DMS 273 treated with DMSO at 0.1 percent for 48 hours (cell line): ENCODE measurements at places on chromosomes 1 and 21.
A peak's percentile ranks its signal among the peaks of the same experiment; 100 is the strongest.

- DNase-seq, result no peak
These were observed 21.3 kb downstream of the FMO2 start for GRCh38 chr1:171206204-171206977.

DNA sequence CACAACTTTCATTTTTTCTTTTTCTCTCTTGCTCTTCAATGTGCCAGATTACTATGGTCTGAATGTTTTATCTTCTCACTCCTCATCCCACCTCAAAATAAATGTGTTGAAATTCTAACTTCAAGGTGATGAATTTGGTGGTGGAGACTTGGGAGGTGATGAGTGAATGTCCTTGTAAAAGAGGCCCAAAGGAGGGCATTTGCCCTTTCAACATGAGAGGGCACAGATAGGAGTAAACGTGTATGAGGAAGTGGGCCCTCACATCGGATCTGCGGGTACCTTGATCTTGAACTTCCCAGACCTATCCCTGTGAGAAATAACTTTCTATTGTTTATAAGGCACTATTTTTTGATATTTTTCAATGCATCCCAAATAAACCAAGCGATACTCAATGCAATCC, 412.3 kb upstream of the ADGRL2 start:
- DNase-seq, result no peak

- no peak for DNase-seq
These were observed 2.4 kb upstream of the FAM110D start for GRCh38 chr1:26156285-26157038.

DNA sequence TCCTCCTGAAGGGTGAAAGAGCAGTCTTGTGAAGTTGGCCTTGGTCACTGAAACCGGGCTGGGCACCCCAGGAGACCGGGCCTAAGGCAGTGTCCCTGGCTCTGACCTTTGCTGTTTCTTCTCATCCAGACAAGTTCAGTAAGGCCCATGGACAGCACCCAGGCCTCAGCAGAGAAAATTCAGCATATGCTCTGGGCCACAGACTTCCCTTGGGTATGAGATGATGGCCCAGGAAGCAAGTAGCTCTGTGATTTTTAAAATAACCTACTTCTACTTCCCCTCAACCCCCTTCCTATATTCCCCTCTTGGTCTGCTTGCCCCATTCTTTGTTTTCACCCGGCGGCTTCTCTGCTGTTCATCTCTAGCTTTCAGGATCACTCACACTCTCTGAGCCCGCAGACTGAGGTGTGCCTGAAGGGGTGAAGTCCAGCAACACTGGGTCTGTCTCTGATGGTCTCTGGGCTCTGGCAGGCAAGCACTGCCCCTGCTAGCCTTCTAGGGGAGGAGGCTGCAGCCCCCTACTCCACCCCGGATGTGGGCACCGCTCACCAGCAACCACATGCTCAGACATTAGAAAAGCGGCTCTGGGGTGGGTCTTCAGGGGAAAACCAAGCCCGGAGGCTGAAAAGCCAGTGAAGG, 2.9 kb upstream of the GPR25 start:
- DNase-seq, result no peak

GRCh38 chr1:4476394-4476793, 178.0 kb upstream of the AJAP1 start:
- DNase-seq, result no peak

- DNase-seq, result peak; percentile 28
These were observed 780 bp downstream of the HIVEP3 start for GRCh38 chr1:41917835-41918449.

DNA sequence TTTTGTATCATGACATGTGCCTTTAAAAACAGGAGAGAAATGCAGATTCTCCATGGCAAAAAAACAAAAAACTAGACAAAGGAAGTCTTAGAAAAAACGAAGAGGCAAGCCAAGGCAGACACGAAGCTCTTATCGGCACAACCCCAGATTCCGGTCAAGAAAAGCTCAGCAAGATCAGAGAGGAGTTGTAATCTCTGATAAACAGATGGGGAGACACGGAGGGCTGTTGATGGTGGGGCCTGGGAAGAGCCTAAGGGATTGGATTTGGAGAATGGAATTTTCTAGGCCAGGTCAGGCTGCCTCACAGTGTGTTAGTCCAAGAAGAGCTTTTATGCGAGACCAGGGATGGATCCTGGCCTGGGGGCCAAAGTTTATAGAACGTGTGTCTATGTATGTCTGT, 96.2 kb upstream of the AKT3 start:
- DNase-seq, result no peak

- no peak for DNase-seq
These were observed 51.1 kb downstream of the CSMD2 start for GRCh38 chr1:34113887-34114286.

- DNase-seq, result no peak
These were observed 6.5 kb downstream of the RAP1GAP start for GRCh38 chr1:21662426-21663247.
